ENCODE measurements at places on chromosomes 11 and 22. TPM values are rescaled to one million over a fixed set of nuclear protein-coding genes. Genes with fewer than 3 reads are reported as not detected.

Gene MS4A15
- not detected for total RNA-seq

Gene FAM227A
- total RNA-seq: 2.4 TPM

Gene ADAMTS15
- total RNA-seq: 39.9 TPM

Gene SLC5A12
- total RNA-seq: not detected

Gene PRR33
- not detected for total RNA-seq

Gene CDCA5
- 92.9 TPM for total RNA-seq

Gene CALCA
- total RNA-seq: not detected

Gene PAMR1
- 0.13 TPM for total RNA-seq
